ENCODE measurements at places on chromosomes 7 and 10.

DNA sequence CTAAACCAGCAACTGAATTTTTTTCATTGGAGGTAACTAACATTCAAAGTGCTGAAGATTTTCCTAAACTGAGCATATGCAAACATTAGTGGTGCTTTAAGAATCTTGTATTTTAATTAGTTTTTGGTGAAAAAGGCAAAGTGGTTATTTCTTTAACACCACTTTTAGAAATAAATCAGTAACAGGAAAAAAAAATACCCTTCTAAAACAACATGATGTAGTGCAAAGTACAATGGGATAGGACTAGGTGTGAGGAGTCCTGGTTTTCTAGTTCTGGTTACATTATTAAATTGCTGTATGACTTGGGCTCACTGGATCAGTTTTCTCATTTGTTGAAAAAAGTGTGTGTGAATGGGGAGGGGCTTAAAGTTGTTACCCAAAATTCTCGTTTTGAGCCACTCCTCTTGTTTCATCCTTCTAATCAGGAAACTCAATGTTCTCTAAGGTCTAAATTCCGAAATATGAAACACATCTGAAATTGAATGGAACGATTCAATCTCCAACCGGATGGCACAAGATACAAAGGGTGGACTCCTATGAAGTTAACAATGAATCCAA, 1.8 kb downstream of the WASL start:
- DNase-seq: no peak

- DNase-seq: no peak
These were observed 3.0 kb downstream of the BUB3 start for GRCh38 chr10:123157210-123157609.

GRCh38 chr10:3781468-3782145, 3.4 kb downstream of the KLF6 start:
- DNase-seq: peak; percentile 72

GRCh38 chr10:125093199-125093973, 67.0 kb downstream of the CTBP2 start:
- no peak for DNase-seq

DNA sequence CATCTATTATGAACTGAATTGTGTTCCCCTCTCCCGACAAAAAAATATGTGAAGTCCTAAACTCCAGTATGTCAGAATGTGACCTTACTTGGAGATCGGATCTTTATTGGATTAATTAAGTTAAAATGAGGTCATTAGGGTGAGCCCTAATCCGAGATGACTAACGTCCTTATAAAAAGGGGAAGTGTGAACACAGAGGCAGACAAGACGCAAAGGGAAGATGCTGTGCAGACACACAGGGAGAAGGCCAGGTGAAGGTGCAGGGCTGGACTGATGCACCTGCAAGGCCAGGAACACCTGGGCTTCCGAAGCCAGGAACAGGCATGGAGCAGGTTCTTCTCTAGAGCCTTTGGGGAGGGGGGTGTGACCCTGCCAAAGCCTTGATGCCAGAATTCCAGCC, 187.8 kb downstream of the PARD3 start:
- no peak for DNase-seq

- no peak for DNase-seq
These were observed 86.9 kb downstream of the ZNF277 start for GRCh38 chr7:112293416-112293815.

GRCh38 chr10:78765726-78766335, 302.9 kb upstream of the ZMIZ1 start:
- DNase-seq: no peak

DNA sequence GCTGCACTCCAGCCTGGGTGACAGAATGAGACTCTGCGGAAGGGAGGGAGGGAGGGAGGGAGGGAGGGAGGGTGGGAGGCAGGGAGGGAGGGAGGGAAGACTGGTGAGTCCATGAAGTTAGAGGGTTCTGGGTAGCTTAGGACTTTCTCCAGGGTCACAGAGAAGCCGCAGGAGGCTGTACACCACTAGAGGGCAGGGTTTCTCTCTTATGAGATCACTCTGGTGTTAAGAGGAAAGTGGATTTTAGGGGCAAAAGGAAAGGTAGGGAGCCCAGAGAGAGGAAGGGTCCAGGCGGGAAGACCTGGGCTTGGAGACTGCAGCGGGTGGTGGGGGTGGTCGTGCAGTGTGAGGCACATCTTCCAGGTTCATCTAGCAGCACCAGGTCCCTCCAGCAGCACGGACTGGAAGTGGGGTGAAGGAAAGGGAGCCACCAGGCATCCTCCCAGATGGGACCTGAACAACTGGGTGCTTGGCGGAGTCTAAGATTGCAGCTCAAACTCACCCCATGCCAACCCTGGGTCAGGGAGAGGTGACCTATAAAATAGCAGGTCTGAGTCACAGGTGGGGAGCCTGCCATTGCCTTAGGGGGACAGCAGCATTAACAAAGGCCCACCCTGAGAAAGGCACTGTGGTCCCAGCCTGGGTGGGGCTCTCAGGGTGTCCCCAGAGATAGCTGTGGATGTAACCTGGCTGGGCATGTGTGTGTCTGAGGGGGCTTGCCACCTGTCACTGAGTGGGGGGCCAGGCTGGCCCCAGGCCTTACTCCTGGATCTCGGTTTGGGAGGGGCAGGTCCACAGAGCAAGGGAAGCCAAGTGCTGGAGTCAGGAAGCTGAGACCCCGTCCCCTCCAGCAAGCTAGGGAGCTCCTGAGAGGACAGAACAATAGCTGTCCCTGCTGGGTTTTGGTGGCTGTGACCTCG, 48.5 kb upstream of the SLC29A3 start:
- no peak for DNase-seq

DNA sequence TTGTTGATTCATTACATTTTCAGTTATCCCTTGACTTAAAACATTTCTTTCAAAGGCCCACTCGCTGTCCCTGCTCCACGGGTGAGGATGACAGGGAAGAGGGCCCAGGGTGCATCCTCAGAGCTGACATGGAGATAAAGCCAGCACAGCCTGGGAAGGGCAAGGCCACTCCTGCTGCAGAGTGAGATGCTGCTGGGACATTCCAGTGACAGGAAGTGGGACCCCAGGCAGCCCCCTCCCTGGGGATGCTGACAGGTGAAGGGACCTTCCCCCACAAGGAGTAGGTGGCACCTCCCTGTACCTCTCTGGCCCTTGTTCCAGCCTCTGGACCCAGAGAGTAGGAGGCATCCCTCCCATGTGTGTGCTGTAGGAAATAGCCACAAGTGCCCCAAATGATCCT, 97.8 kb upstream of the DDC start:
- peak; percentile 46 for DNase-seq

DNA sequence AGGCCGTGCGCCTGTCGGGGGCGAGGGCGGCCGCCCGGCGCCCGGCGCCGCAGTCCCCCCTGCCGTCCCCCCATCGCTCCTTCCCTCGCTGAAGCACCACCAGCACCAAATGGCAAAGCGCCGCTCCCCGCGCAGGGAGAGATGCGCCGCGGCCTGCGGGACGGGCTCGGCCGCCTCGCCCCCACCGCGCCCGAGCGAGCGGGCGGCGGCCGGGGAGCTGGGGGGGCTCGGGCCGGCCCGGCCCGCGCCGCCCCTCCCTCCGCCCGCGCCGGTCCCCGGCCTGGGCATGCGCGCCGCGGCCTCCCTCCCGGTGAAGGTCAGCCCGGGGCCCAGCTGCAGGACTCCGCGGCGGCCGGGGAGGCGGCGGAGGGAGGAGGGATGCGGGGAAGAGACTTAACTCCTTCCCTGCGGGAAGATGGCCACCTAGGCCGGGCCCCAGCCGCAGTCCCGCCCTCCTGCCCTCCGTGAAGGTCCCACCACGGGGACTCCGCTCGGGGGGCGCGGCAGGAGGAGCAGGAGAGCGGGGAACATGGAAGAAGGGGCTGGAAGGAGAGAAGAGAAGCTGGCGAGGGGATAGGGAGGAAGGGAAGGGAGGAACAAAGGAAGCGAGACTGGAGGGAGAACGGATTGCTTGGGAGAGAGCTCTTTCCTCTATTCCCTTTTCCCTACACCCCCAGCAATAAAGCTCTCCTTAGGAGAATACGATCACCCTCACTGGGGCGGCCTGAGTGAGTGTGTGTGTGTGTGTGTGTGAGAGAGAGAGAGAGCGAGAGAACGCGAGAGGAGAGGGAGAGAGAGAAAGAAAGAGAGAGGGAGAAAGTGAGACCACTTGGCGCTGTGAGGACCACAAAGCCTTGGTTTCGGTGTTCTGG, 3.4 kb upstream of the SMARCD3 start:
- no peak for DNase-seq

GRCh38 chr7:139648941-139649425, 125.5 kb downstream of the CLEC2L start:
- DNase-seq: no peak

DNA sequence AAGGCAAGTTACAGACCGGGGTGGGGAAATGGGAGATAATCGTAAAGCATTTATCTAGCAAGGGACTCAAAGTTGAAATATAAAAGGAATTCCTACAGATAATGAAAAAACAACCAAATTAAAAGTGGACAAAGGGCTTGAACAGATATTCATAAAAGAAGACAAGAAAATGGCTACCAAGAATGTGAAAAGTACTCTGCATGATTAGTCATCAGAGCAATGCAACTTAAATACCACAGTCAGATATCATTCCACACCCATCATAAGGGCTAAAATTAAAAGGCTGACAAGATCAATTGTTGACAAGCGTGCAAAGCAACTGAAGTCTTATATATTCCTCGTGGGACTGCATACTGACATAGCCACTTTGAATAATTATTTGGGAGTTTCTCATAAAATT, 124.6 kb upstream of the RSU1 start:
- DNase-seq: no peak

DNA sequence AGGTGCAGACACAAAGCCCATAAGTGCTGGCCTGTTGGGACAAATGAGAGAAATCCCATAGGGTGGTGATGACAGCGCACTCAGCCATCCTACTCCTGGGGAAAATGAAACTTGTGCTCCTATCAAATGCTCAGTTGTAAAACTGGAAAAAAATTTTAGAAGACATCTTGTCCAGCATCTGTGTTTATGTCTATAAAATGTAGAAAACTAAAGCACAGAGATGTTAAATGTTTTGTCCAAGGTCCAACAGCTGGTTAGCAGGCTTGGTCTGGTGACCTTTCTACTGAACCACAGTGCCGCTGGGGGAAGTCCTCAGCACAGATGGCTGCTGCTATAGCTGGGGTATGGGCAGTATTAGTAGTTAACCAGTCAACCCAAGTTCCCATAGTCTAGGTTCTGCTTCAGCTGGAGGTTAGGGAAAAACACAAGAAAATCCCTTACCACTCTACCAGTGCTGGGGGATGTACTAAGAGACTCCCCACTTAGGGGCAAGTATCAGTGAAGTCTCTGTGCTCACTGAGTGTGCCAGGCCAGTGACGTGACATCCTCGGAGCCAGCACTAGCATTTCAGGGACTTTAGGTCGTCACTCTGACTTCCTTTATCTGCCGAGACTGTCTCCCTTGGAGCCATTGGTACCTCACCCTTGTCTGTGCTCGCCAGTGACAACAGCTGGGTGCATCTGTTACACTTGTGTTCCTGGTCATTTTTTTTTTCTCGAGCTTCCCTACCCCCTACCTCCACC, 1.9 kb downstream of the TSPAN33 start:
- DNase-seq: no peak

GRCh38 chr10:8738987-8739386, 684.5 kb downstream of the GATA3 start:
- DNase-seq: no peak

DNA sequence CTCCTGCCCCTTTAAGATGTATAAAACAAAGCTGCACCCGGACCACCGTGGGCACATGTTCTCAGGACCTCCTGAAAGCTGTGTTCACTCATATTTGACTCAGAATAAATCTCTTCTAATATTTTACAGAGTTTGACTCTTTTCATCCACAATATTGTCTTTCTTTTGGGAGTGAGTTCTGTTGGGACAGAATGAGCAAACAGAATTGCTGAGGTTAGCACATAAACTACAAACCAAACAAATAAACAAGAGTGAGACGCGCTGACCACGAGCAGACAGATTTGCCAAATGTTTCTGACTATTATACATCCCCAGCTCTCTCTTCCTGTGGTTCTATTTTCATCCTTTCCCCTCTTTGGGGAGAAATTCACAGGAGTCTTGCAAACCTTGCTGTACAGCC, 526.7 kb downstream of the CALN1 start:
- DNase-seq: no peak

- DNase-seq: no peak
These were observed 12.8 kb downstream of the ANKRD22 start for GRCh38 chr10:88838766-88839350.

GRCh38 chr10:23362069-23362830, 17.7 kb upstream of the C10orf67 start:
- no peak for DNase-seq

DNA sequence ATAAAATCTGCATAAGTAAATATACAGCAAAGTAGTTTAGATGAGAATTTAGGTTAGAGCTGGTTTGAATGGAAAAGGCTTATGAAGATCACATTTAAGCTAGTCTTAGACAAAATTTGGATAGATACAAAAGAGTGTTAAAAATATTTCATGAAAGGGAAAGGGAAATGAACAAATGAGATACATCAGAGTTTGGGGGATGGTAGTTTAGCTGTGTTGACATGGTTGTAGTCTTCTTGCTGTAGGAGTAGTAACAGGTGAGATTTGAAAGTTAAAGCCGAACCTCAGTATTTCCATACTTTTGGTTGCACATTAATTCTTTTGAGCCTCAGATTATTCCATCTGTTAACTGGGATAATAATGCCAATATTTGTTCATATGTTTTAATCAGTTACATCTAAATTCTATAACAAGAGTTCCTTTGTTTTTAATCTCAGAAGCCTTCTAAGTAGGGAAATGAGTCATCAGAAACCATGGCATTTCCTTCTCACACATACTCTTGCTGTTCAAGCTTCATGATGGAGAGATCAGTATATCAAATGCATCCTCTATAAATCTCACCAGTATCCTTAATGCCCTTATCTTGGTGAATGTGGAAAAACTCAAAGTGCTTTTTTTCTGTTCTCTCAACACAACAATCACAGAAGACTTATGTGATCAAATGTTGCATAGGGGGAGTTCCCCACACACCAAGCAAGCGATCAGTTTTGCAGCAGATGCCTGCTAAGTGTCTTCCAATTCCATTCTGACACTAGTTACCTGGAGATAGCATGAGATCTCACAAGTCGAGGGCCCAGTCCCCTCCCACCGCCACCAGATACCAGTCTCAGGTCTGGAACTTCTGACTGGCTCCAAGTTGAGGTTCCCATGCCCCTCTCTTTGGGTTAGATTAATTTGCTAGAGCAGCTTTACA, 84.7 kb downstream of the MAPK8 start:
- no peak for DNase-seq

- no peak for DNase-seq
These were observed 66.3 kb downstream of the ARHGAP22 start for GRCh38 chr10:48538611-48539010.

GRCh38 chr10:52644373-52645186, 128.0 kb downstream of the MBL2 start:
- DNase-seq: no peak

DNA sequence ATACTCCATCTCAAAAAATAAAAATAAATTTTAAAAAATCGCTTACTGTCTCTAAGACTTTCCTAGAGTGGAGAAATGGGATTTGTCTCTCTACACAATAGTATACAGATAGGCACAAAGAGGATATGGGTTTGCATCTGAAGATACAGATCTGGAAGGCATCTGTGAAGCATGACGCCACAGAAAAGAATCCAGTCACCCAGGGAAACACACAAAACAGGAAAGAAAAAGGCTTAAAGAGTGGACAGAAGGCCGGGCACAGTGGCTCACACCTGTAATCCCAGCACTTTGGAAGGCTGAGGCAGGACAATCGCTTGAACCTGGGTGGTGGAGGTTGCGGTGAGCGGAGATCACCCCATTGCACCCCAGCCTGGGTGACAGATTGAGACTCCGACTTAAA, 61.3 kb downstream of the SKIDA1 start:
- DNase-seq: no peak

GRCh38 chr10:60042914-60043313, 136.6 kb upstream of the CCDC6 start:
- DNase-seq: no peak
